ENCODE measurements at places on chromosomes 3 and 15. TPM values are rescaled to one million over a fixed set of nuclear protein-coding genes. Genes with fewer than 3 reads are reported as not detected.
A peak's percentile ranks its signal among the peaks of the same experiment; 100 is the strongest.

GREM1 gene
- total RNA-seq = 35.5 TPM

- DNase-seq = no peak
These were observed 15.8 kb downstream of the SLC9A9 start for GRCh38 chr3:143832433-143832832.

GRCh38 chr3:184260724-184261269, 556 bp downstream of the CAMK2N2 start:
- DNase-seq = peak; percentile 31

GRCh38 chr3:18445401-18446148, 20.4 kb upstream of the SATB1 start:
- DNase-seq = no peak

DNA sequence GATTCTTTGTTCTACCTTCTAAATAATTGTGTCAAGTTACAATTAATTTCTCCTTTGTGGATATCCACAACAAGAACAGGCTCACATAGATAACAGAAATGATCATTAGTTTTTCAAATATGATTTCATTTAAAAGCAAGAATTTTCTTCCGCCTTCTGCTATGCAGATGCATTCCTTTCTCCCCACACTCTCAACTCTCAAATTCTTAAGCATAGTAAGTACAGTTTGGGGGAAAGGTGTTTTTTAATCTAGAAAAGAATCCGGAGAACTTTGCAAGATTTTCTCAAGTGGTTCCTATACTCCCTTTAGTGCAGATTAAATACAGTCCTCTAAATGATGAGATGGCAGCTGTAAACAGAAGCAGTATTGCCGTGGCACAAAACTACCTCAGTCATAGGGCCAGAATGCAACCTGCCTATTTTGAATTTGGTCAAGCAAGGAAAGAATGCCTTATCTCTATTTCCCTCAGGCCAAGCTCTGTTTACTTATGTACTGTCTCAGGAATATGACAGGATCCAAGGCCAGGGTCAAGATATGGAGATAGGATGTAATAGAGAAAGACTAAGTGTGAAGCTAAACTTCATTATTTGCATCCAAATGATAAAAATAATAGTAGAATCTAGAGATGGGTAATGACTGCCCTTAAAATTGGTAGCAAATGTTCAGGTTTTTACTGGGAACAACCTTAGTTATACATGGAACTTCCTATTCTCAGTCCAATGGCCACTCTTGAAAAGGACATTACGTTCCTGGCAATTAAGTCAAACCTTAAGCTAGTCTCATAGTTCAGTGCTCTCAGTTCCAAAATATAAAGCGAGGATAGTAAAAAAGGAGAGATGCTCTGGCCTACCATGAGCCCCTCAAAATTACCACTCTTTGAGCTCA, 77.3 kb upstream of the PHLDB2 start:
- no peak for DNase-seq

DNA sequence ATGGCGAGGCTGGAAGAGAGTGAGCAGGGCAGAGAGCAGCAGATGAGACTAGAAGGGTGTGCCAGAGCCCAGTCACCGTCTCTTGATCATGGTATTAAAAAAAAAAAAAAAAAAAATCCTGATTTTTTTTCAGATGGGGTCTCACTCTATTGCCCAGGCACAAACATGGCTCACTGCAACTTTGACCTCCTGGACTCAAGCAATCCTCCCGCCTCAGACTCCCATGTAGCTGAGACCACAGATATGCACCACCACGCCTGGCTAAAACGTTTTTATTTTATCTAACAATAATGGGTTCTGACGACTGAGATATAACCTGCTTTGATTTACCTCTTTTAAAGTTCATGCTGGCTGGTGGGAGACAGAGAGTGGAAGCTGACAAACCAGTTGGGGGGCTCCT, 4.0 kb downstream of the GNB4 start:
- DNase-seq = no peak

DNA sequence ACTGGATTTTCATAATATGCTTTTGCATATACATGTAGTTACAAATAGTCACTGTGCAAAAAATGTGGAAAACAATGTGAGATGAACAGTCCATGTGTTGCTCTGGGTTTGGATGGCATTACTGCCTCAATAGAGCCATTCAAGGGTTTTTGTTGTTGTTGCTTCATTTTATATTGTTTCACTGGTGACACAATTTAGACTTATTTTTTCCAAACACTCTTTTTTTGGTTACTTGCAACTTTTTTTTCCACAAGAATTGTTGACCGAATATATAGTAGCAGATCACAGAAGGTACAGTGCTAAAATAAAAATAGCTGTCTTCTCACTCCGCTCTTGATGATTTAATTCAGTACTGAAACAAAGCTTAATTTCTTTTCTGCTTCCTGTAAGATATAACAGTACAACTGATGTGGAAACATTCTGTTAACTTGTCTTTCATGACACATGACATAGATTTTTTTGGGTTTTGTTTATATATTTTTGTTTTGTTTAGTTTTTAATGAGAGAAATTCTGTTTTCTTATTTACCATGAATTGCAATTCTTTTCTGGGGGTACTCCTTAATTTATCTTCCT, 618.6 kb downstream of the NAALADL2 start:
- no peak for DNase-seq

- DNase-seq = no peak
These were observed 251.6 kb downstream of the RPLP1 start for GRCh38 chr15:69704229-69704628.

- DNase-seq = no peak
These were observed 89.6 kb downstream of the GMPS start for GRCh38 chr3:155960060-155960459.

DNA sequence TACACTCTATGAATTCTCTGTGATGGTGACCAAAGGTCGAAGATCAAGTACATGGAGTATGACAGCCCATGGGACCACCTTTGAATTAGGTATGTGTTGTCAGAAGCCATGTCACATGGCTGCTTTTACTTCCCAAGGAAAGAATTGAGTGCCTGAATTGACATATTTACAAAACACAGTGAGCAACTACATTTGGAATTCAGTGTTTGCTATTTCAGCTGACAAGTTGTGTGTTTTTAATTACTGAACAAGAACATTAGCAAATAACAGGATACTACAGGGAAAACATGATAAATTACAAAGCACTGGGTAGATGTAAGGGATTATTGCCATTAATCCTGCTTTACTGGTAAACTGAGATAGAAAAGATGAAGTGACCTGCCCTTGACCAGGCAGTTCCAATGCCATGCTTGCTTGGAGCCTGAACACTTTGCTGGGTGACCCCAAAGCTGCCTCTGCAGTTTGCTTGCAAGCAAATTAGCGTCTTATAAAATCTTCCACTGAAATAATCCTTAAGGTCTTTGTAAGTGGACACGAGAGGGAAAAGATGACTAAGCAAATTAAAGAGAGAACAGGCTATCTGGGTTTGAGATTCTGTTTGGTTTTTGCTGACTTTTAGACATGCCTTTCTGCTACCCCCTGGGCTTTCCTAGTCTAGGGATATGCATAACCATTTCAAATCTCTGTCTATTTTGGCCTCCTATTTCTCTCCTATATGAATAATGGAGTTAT, 98.2 kb downstream of the HCN4 start:
- DNase-seq = no peak
